SK-N-SH (cell line): ENCODE measurements at places on chromosomes 2 and 18. TPM values are rescaled to one million over a fixed set of nuclear protein-coding genes. Genes with fewer than 3 reads are reported as not detected.

Gene IGFBP5
- polyA plus RNA-seq: 156 and 323 TPM in 2 replicates

DNA sequence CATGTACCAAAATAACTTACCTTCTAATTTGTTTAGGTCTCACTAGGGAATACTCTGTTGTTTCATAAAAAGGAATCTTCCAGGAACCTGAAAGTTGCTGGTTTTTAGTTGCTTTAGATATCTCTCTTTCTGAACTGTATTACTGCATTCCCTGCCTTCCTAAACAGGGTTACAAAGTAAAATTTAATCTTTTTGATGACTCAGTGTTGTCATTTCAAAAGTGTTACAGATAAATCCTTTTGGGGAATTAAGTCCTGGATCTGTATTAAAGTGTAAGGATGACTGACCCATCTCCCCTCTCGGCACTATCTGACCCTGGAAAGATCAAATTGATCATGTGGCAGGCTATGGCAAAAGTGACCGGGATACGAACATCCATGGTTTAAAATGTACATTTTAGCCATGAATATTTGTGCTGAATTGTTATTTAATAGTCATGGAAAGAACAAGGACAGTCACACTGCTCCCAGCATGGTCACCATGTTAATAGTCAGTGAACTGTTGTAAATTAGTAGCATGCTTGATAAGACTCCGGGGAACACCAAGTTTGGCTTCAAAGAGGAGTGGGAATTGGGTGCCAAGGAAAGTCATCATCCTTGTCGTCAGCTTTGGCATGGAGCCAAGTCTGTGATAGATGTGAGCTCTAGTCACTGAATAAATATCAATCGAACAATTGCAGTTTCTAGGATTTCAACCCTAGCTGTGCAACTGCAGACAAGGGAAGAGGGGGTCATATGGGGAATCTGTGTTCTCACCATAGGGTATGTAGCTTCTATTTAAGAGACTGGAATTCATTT, 4.2 kb downstream of the PLEKHA3 start:
- no peak overlapping the region for H3K4me3 ChIP-seq
- peaks cover 10% of the 10 kb centered on the region; the same call in 1 of the 2 replicates for H3K4me1 ChIP-seq
- DNase-seq: no peak
- no peak overlapping the region for H3K27ac ChIP-seq
- no peaks in the 10 kb centered on the region for H3K27me3 ChIP-seq

GRCh38 chr2:31931916-31932315, 78.9 kb downstream of the MEMO1 start:
- no peaks in the 10 kb centered on the region for H3K27me3 ChIP-seq
- no peaks in the 10 kb centered on the region; the same call in none of the 2 replicates for H3K4me1 ChIP-seq
- no peak overlapping the region for H3K27ac ChIP-seq
- peaks cover 31% of the 10 kb centered on the region for H3K36me3 ChIP-seq
- DNase-seq: no peak

- DNase-seq: no peak
- H3K27me3 ChIP-seq: no peaks in the 10 kb centered on the region
- H3K4me1 ChIP-seq: no peaks in the 10 kb centered on the region
- H3K4me3 ChIP-seq: no peak overlapping the region
These were observed 38.4 kb upstream of the CELF4 start for GRCh38 chr18:37604032-37604431.

Gene LBX2
- 0.03 TPM in 1 of 2 replicates, not detected in the other for polyA plus RNA-seq

GRCh38 chr18:77098029-77098428, 34.6 kb downstream of the MBP start:
- H3K27me3 ChIP-seq: no peaks in the 10 kb centered on the region
- H3K4me3 ChIP-seq: no peak overlapping the region
- H3K27ac ChIP-seq: no peak overlapping the region
- no peak for DNase-seq

DNA sequence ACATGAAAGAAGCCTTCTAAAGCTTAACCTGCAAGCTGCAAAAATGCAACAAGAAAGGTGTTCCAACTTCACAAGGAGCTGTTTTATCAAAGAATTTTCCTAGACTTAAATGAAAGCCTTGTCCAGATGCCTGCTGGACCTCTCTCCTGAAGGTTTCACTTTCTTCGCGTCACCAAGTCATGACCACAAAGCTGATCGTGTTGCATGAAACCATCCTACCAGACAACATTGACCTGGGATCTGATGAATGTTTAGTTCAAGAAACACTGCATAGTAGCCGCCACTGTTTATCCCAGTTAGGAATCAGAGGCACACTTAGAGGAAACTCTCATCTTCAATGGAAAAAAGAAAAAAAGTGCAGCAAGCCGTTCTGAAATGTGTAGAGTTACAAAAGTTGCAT, 26.9 kb downstream of the PAX3 start:
- H3K4me3 ChIP-seq: no peak overlapping the region
- H3K4me1 ChIP-seq: no peaks in the 10 kb centered on the region
- H3K36me3 ChIP-seq: no peaks in the 10 kb centered on the region
- DNase-seq: no peak
- no peak overlapping the region for H3K27ac ChIP-seq

GRCh38 chr2:166591226-166591625, 97.2 kb upstream of the SCN7A start:
- H3K4me1 ChIP-seq: no peaks in the 10 kb centered on the region
- no peak overlapping the region for H3K4me3 ChIP-seq
- H3K27ac ChIP-seq: no peak overlapping the region
- DNase-seq: no peak
- H3K36me3 ChIP-seq: no peaks in the 10 kb centered on the region
- no peaks in the 10 kb centered on the region for H3K27me3 ChIP-seq

DNA sequence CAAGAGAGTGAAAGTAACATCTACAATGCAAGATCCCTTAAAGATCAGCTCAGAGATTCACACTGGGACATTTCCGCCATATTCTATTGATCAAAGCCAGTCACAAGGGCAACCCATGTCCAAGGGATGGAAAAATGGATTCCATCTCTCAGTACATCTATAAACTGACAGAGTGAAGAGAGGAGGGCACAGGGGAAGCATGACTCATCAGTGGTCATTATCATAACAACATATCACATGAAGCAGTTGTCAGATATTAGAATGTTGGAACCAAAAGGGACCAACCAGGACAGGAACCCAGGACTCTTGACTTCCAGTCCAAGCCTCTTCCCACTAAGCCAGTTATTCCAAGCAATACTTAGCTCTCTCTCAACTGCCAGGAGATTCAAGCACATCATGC, 54.9 kb upstream of the IGFBP2 start:
- no peaks in the 10 kb centered on the region for H3K36me3 ChIP-seq
- H3K4me1 ChIP-seq: peaks cover 5% of the 10 kb centered on the region; the same call in 1 of the 2 replicates
- H3K27me3 ChIP-seq: no peaks in the 10 kb centered on the region
- no peak for DNase-seq

- H3K27me3 ChIP-seq: no peaks in the 10 kb centered on the region
- no peaks in the 10 kb centered on the region for H3K36me3 ChIP-seq
- no peak overlapping the region for H3K27ac ChIP-seq
- no peak for DNase-seq
- H3K4me1 ChIP-seq: no peaks in the 10 kb centered on the region
These were observed 804.4 kb upstream of the FAM98A start for GRCh38 chr2:34403512-34403911.

GRCh38 chr2:108382196-108382595, 4.4 kb downstream of the SULT1C4 start:
- no peak overlapping the region for H3K4me3 ChIP-seq
- no peak for DNase-seq
- peaks cover 9% of the 10 kb centered on the region for H3K4me1 ChIP-seq
- H3K36me3 ChIP-seq: no peaks in the 10 kb centered on the region

Gene SALL3
- polyA plus RNA-seq: not detected in 2 replicates

Gene MC5R
- not detected in 2 replicates for polyA plus RNA-seq

- DNase-seq: no peak
- no peak overlapping the region for H3K4me3 ChIP-seq
- no peaks in the 10 kb centered on the region for H3K36me3 ChIP-seq
- no peaks in the 10 kb centered on the region for H3K4me1 ChIP-seq
- peak overlapping the region; percentile 72 for H3K27ac ChIP-seq
- H3K27me3 ChIP-seq: no peaks in the 10 kb centered on the region
These were observed 1478.6 kb upstream of the ACVR2A start for GRCh38 chr2:146366276-146366675.
